Left ventricle myocardium inferior (tissue), 1 donor: ENCODE measurements at places on chromosomes 11 and 22.

DNA sequence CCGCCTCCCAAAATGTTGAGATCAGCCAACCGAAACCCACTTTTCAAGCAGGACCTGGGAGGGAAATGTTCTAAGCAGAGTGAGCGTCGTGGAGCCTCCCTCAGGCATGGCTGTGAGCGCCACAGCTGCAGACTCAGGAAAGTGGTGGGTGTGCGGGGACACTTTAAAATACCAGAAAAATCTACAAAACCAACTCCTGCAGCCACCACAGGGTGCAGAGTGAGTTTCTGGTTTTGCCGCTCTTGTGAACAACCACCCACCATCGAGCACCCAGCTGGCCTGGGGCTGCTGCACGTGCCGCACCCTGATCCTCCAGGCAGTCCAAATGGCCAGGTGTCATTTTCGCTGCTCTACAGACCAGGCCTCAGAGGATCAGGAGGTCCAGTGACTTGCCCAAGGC lies 46.9 kb downstream of the CELSR1 start:
- no peak for DNase-seq

DNA sequence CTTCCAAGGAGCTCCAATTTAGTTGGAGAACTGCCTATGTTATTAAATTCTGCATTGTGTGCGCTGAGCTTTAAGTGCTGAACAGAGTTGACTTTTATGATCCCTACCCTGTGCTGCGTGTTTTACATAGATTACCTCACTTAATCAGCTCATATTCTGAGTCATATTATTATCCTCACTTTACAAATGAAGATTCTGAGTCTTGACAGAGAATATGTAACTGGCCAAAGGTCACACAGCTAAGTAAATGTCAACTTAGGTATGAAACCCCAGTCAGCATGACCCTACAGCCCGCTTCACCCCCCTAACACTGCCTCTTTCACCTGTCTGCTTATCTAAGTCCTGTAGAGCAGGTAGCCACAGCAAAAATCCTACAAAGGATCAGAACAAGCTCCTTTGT lies 19.8 kb upstream of the TMPRSS5 start:
- DNase-seq: no peak

DNA sequence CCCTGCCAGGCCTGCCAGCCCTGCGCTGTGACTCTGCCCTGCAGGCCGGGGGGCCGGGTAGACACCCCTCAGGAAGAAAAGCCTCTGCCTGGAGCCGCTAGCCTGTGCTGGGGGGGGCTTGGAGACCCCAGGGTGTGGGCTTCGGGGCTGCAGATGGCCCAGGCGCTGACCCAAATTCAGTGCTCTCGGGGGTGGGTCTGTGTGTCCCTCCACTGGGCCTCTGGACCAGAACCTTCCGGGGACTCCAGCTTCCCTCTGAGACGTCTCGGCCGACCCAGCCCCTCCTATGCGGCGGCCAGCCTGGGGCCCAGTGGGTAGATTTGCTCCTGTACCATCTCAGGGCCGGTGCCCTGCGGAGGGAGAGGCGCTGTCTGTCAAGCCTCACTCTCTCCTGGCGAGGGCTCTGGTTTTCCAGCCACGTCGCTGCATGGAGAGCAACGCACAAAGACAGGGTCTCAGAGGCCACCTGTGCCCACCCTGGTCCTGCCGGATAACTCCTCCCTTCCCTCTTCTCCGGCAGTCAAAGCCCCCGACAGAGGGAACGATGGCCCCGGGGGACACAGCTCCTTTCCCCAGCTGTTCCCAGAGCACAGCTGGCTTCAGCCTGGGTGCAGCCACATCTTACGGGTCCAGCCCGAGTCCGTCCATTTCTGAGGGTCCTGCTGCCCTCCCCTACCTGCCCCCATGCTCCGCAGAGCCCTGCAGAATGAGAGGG lies 40.1 kb upstream of the TOLLIP start:
- no peak for DNase-seq

DNA sequence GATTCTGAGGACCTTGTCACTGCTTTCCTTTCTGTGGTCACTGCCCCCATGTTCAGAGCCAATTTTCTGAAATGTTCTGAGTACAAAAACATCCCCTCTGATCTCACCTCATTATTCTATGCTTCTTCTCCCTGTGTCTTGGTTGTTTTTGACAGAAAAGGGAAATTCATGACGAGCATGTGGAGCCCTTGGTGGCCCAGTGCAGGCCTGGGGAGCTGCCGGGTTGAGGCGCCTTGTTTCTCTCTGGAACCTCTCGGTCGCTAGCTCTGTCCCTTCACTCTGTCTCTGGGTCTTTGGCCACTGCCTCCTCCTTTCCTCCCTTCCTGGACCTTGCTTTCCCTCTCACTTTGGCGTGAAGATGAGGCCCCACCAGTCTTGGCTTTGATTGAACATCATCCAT lies 63.0 kb upstream of the THY1 start:
- no peak for DNase-seq

GRCh38 chr11:105611572-105612441 lies 1.9 kb downstream of the GRIA4 start:
- DNase-seq: no peak

- no peak for DNase-seq
Observed at GRCh38 chr11:130622141-130622542, 173.7 kb downstream of the ADAMTS15 start.

DNA sequence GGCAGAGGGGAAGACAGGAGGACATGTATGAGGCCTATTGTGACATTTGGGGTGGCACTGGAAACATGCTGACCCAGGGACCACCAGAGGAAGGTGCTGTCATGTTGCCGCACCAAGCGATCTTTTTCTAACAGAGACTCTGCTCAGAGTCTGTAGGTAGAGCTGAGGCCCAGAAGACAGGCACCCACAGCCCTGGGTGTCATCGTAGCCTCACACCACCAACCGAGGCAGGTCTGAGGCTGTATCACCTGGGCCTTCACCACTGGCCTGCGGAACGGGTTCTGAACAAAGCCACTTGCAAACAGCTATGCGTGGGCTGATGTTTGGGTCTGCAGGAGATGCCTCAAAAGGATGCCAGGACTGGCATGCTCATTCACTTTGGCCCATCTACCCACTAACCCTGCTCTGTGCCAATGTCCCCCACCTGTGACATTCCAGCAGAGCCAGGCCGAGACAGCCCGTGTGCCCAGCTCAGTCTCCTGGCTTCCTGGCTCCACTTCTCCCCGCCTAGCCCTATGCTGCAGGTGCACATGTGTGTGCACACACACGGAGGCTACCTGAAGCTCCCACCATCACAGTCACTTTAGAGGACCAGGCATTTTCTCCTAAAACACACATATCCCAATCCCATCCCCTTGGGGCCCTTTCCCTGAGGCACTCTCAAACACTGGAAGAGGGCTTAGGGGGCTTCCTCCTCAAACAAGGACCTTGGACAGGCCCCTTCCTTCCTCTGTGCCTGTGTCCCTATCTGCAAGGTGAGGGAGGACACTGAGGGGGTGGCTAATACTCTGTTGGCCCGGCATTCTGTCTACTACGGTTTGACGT lies 3.6 kb downstream of the TRIM29 start:
- DNase-seq: peak; percentile 6

DNA sequence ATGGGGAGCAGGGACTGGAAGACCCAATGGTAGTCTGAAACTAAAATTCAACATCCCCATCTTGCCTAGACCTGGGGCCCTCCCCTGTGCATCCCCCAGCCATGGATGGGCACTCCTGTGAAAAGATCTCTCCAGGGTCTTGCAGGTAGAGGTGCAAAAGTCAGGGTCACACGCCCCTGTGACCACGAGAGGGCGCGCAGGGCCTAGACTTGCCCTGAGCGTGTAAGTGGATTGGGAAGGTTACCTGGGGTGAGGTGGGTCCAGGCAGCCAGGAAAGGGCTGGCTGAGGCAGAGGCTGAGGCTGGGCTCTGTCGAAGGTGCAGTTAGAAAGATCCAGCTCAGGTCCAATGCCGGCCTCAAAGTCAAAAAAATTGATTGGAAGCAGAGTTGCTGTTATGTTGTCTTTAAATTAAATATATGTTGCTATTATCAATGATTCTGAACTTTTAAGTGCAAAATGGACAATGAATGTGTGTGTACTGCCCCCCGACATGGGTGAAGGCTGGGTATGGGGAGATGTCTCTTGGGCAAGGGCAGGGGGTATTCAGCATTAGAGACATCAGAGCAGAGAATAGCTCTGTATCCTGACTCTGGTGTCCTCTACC lies 4.8 kb upstream of the POU2F3 start:
- peak; percentile 62 for DNase-seq
